ENCODE measurements at places on chromosomes 3 and 15.

GRCh38 chr3:64232821-64233220 is 7.6 kb upstream of the PRICKLE2 start:
- DNase-seq, result no peak

DNA sequence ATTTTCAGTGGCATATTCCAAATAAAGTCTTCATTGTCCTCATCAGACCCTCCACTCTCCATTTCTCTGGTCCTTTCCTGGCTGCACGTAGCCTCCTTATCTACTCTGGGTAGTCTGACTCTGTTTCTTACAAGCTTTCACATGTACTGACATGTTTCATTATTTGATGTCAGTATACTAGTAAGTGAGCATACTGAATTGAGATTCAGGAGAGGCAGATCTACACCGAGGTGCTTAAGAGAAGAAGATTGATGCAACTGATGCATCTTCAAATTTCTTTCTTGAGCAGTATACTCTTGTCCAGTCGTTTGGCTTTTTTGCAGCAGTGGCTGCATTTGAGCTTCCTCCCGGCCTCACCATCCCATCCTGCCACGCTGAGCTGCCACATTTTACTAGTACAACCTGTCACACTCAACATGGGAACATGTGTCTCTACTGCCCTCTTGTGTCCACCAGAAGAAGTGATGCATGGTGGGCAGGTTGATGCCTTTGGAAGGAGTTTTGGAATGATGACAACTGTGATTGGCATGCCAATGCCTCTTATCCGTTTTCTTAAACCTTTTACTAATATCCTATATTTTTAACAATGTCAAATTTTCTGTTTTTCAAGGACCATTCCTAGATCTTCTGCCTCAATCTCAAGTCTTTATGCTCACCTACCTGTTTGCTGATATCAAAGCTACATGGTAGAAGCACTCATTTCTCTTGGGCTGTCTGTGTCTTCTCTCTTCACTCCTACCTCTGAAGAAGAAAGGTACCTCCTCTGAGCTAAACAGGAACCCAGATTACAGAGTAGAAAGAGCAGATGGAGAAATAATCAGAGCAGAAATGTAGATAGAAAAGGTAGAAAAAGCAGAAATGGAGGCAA is 38.7 kb downstream of the GUCA1C start:
- DNase-seq, result peak; percentile 70

DNA sequence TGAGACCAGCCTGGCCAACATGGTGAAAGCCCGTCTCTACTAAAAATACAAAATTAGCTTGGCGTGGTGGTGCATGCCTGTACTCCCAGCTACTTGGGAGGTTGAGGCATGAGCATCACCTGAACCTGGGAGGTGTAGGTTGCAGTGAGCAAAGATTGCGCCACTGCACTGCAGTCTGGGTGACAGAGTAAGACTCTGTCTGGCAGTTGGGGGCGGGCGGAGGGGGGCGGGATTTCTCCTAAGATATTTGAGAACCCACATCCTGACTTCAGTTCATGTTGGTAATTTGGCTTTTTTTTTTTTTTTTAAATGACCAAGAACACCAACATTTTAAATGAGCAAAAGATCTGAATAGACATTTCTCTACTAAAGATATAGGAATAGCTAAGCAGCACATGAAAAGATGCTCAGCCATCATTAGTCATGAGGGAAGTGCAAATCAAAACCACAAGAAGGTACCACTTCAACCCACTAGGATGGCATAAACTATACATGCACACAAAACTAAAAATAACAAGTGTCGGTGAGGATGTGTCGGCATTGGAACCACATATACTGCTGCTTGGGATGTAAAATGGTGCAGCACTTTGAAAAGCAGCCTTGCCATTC is 75.6 kb upstream of the LMOD3 start:
- no peak for DNase-seq

DNA sequence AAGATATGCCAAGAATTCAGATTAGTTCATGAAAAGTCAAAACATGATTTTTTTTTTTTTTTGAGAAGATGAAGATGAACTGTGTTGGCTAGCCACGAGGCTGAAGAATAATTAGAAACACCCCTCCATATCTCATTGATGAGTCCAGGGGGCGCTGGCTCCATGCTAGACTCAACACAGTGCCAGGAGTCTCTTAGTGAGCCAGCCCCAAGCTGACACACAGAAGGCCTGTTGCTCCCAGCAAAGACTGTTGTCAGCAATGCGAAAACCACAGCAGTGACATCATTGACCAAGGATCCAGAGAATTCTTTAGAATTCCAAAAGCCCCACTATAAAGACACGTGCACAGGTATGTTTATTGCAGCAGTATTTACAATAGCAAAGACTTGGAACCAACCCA is 185.2 kb downstream of the ANXA2 start:
- peak; percentile 8 for DNase-seq

- no peak for DNase-seq
Measured at GRCh38 chr3:179046497-179047353, 24.9 kb downstream of the ZMAT3 start.

- DNase-seq, result no peak
Measured at GRCh38 chr3:50550079-50550736, 17.3 kb downstream of the C3orf18 start.

DNA sequence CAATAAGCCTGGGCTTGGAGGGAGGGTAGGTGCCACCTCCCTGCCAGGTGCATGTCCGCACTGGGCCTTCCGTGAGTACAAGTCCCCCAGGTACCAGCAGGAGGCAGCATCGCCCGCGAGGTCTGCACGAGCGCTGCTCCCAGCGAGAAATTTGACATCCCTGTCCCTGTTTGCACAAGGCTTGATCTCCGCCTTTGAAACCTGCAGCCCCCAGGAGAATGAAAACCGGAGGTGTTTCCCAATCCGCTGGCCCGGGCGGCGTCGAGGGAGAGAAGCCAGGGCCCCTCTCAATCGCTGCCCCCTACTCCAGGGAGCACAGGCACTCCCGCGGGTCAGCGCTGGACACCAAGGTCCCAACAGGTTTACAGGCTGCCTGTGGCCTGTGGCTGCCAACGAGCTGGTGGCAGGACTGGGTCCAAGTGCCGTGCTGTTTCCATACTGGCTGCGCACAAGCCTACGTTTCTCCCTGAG is 961 bp downstream of the HAPLN3 start:
- no peak for DNase-seq

Measured in MG63 (cell line).